ENCODE measurements at places on chromosomes 2 and 18. TPM values are rescaled to one million over a fixed set of nuclear protein-coding genes. Genes with fewer than 3 reads are reported as not detected.

GRCh38 chr18:13597068-13597467 lies 129.3 kb downstream of the FAM210A start:
- DNase-seq: no peak

DNA sequence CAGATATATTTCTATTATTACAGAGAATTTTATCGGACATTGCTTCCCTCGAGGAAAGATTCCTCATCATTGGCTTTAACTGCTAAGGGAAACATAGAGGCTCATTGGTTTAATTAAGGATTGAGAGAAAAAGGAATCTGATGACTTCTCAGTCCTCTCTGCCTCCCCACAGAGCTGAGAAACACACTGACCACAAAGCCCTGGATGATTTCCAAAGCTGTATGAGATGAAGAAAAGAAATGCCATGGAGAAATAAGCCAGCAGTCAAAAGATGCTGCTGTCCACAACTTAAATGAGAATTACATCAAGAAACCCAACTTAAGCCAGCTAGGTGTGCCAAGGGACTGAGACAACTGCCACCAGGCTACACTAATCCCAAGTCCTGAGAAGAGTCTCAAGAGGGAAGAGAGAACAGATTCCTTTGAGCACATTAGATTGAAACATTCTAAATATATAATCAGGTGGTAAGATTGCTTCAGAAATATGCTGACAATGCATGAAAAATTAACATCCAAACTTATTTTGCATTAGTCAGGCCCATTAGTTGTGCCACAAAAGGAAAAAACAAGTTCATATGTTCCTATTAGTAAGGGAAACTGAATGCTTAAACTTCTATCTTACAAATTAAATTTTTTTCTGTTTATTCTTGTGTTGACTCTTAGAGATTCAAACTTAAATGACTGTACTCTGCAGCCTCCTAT lies 308.1 kb upstream of the CYRIA start:
- no peak for DNase-seq

GRCh38 chr2:7450188-7450832 lies 533.1 kb downstream of the RNF144A start:
- no peak for DNase-seq

DNA sequence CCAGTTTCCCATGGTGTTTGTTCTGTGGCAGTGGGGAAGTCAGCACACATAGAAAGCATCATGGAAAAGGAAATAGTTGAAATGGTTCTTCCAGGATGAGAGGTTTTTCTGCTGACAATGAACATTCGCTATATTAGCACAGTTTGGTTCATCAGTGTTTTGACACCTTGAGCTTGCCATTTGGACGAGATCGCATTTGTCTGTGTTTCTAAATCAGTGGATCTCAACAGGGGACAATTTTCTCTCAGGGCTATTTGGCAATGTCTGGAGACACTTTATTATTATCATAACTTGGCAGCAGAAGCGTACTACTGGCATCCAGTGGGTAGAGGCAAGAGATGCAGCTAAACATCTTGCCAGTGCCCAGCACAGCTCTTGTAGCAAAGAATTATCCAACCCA lies 74.6 kb downstream of the CD8B2 start:
- no peak for DNase-seq

DNA sequence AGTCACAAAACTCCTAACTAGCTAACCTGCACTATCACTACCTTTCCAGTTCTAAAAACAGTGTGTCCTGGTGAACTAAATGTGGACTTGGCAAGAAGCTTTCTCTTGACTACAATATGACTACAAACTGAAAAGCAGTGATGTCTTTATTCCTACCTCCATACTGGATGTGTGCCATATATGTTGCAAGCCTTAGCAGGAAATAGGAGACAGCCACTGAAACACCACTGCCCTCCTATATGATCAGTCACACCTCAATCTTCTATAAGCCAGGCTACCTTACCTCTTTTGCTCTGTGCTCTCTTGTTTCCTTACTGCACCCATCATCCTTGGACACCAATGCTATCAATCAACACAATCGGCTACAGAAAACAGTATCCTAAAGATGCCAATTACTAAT lies 34.1 kb downstream of the SS18 start:
- no peak for DNase-seq

CRYGC gene
- not detected for total RNA-seq

KCNS3 gene
- total RNA-seq: 35.4 TPM

GRCh38 chr18:12308386-12309100 lies 502 bp downstream of the TUBB6 start:
- DNase-seq: peak; percentile 81

PASK gene
- total RNA-seq: 6.2 TPM

- DNase-seq: no peak
Measured at GRCh38 chr2:228446734-228447133, 265.2 kb upstream of the SPHKAP start.

DHRS9 gene
- 1.9 TPM for total RNA-seq

ATP6V1C2 gene
- 157 TPM for total RNA-seq

DNA sequence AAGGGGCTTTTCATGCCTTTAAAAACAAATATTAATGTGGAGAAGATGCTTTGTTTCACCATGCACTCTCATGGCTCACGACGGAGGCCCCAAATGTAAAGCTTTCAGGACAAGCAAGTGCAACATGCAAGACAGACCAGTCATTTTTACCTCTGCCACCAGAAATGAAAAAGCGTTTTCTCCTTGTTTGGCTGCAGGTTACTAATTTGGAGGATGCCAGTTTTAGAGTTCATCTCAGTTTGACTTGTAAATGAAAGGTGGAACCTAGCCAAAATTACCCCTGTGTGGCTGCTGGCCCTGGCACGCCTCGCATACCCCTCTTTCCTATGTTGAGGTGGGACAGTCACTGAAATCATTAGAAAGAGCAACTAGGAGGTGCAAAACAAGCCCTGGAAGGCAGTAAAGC lies 138.6 kb downstream of the BCL2 start:
- no peak for DNase-seq

FBXO41 gene
- total RNA-seq: 4.1 TPM

ELOA2 gene
- not detected for total RNA-seq

GRCh38 chr18:48084041-48084757 lies 153.7 kb upstream of the SMAD2 start:
- DNase-seq: no peak

GRCh38 chr18:55258088-55258487 lies 298.8 kb upstream of the CCDC68 start:
- DNase-seq: no peak

DNA sequence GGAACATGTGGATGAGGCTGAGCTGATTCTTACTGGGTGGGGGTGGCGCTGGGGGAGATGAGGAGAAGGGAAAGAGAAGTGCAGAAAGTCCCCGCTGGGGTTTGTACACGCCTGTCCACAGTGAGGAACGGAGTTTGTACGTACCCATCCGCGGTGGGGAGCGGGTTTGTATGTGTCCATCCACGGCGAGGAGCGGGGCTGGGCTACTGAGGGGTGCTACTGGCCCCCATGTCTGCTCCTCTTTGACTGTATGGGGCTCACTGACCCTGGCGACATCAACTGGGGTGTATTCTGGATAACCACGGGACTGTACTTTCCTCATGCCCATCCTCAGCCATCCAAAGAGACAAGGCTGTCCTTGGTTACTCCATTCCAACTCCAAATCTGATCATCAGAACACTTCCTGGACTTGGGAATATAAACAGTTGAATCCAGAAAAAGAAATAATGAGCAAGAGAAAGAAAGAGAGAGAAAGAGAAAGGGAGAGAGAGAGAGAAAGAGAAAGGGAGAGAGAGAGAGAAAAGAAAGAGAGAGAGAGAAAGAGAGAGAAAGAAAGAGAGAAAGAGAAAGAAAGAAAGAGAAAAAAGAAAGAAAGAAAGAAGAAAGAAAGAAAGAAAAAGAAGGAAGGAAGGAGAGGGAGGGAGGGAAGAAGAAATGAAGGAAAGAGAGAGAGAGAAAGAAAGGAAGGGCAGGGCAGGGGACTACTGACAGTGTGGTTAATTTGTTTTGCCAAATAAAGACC lies 21.0 kb downstream of the MAL start:
- DNase-seq: no peak

ACMSD gene
- not detected for total RNA-seq

GRCh38 chr2:85400023-85400422 lies 10.1 kb downstream of the CAPG start:
- DNase-seq: no peak

- DNase-seq: no peak
Measured at GRCh38 chr2:231373786-231374349, 21.6 kb upstream of the B3GNT7 start.

RAB31 gene
- 14.8 TPM for total RNA-seq

DNA sequence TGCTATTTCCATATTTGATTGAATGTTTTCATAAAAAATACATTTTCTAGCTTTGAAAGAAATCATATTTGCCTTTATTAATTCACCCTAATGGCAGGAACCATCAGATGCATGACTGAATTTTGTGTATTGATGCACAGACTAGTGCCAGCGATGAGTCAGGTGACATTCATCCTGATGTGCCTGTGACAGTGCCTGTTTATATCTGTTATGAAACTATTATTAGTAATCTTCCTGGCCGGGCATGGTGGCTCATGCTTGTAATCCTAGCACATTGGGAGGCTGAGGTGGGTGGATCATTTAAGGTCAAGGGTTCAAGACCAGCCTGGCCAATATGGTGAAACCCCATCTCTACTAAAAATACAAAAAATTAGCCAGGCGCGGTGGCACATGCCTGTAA lies 170.0 kb downstream of the TSN start:
- no peak for DNase-seq

SP100 gene
- total RNA-seq: 48.1 TPM

DNA sequence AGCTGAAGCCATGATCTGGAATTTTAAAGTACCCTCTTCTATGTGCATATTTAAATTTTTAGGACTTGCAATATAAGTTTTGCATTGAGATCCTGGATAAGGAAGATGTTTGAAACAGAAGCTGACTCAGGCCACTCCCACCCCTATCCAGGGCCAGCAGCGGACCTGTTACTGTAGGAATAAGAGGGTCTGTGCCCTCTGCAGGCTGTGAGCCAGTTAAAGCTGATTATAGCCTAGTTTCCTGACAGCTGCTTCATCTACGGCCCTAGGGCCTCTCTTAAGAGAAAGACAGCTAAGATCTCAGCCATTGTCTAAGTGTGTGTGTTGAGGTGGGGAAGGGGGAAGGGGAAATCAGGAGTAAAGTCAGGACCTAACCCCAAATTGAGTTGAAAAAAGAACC lies 234.0 kb downstream of the HAUS1 start:
- DNase-seq: no peak
